ENCODE measurements at places on chromosomes 6 and 20. TPM values are rescaled to one million over a fixed set of nuclear protein-coding genes. Genes with fewer than 3 reads are reported as not detected.

Gene SMIM29
- total RNA-seq = 25.1 TPM

Gene MUC21
- total RNA-seq = not detected

Gene SAPCD1
- total RNA-seq = 18.2 TPM

Gene FOXF2
- total RNA-seq = not detected

Gene TAAR8
- total RNA-seq = not detected

Gene CDH4
- total RNA-seq = not detected

Gene PDYN
- total RNA-seq = not detected
